ENCODE measurements at places on chromosomes 7 and 10.

DNA sequence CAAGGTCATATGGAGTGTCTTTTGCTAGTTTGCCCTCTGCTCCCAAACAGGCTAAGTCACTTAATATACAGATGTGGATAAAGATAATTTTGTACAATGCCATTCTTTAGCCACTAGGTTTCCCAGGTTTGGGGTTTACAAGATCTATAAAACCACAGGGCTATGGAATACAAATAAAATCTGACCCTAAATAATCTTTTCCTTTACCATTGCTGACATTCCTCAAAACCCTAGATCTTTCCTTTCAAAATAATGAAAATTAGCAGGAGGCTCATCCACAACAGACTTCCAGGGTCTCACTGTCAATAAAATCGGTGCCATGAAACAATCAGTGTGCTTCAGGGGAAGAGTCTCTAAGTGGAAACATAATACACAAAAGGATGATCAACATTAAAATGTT, 148.4 kb downstream of the CPEB3 start:
- no peak for DNase-seq

DNA sequence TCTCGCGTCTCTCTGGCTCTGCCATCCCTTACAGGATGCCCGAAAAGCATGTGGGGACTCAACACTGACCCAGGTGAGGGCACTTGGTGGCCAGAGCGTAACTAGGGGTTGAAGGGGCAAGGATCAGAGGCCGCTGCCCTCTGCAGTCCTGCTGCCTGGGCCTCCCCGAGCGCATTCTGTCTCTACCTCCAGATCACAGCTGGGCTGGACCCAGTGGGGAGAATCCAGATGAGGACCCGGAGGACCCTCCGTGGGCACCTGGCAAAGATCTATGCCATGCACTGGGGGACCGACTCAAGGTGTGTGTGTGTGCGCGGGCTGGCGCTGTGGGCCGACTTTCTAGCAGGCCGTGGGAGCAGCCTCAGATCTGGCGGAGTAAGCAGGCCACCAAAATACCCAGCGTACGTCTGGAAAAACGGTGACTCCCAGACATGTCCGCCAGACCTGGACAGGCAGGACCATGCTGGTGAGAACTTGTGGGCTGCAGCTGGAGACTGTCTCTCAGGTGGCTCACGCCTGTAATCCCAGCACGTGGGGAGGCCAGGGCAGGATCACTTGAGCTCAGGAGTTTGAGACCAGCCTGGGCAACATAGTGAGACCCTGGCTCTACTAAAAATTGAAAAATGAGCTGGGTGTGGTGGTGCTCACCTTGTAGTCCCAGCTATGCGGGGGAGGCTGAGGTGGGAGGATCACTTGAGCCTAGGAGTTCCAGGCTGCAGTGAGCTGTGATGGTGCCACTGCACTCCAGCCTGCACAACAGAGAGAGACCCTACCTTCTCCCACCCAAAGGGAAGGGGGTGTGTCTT, 3.2 kb downstream of the GNB2 start:
- DNase-seq, result no peak

DNA sequence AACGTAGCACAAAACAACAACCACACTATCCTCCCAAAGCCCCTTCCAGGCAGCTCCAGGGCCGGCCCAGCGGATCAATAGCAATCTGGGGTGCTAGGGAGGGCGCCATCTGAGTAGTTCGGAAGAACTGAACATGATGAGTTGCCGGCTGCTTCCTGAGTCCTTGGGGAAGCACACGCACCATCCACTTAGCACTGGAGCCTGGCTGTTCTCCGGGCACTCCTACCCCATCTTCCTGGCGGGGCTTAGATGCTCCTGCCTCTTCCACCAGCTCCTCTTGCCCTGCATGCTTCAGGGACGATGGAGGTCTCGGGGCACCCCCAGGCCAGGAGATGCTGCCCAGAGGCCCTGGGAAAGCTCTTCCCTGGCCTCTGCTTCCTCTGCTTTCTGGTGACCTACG, at the start of gene KCNK18:
Gene KCNK18 (plus strand): TSS at position 301 of the 400 bp plus-strand sequence. CDS start 0 bp downstream, at position 301.
- no peak for DNase-seq

DNA sequence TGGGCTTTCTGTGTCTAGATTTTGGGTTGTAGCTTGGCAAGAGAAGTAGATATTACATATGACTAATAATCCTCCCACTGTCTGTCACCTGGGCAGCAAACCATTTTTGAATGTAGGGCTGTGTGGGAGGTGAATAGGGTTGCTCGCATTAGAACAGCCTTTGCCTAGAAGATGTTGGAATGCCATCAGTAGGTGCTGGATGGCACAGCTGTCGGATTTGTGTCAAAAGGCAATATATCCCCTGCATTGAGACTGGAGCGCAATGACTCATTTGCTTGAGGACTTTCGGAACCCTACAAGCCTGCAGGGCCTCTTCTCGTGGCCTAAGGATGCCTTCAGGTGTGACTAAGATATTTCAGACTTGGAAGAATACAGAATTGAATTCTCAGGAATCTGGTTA, 323.8 kb downstream of the GPR158 start:
- no peak for DNase-seq

- DNase-seq, result no peak
Observed at GRCh38 chr7:123148813-123149212, 51.0 kb downstream of the SLC13A1 start.

GRCh38 chr10:21534604-21535493, 817 bp downstream of the MLLT10 start:
- peak; percentile 76 for DNase-seq

DNA sequence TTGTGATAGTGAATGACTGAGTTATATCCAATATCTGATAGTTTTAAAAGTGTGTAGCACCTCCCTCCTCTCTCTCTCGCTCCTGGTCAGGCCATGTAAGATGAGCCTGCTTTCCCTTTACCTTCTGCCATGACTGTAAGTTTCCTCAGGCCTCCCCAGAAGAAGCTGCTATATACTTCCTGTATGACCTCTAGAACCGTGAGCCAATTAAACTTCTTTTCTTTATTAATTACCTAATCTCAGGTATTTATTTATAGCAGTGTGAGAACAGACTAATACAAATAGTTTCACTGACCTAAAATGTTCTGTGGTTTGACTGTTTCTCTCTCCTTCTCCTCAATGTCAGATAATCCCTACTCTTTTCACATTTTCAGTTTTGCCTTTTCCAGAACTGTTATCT, 321.3 kb upstream of the MBL2 start:
- no peak for DNase-seq

DNA sequence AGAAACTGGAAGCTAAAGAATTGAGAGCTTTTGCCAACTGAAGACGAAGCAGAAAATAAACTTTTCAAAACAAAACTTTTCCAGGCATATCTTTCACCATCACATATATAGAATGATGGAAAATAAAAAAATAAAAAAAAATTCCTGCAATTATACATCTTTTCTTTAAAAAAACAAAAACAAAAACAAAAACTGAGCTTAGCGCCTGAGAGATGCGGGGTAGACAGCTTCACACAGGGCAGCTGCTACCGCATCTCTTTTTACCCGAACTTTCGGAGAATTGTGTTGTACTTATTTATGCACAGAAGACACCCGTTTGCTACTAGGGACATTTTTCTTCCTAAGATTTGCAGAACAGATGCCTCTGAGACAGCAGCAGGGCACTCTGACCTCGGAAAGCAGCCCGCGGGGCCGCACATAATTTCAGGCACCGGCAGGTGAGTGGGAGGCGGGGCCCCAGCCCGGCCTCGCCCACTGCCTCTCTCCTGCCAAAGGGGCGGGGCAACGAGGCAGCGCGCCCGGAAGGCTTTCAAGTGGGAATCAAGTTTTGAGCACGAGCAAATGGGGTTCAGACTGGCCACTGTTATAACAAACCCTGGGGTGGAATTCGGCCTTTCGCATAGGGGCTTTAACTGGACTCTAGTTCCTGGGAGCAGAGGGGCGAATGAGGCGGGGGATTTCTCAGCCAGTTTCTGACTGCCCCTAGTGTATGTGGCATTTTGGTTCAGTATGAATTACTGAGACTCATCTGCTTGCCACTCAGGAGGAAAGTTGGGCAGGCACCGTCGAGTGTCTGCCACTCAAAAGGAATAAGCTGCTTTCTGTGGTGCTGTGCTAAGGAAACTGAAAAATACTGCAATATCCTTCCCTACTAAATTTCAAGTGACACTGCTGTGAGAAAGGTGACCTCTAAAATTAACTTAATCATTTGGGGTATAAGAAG, 18.5 kb upstream of the FAM133B start:
- peak; percentile 27 for DNase-seq

GRCh38 chr10:101763141-101763846, 12.6 kb downstream of the FGF8 start:
- peak; percentile 12 for DNase-seq

- no peak for DNase-seq
Observed at GRCh38 chr10:83580373-83581012, 558.8 kb upstream of the GHITM start.

GRCh38 chr10:109898666-109899355, 24.5 kb downstream of the XPNPEP1 start:
- no peak for DNase-seq

- no peak for DNase-seq
Observed at GRCh38 chr10:44125879-44126278, 259.0 kb downstream of the CXCL12 start.

GRCh38 chr7:40327873-40328272, 193.1 kb downstream of the SUGCT start:
- no peak for DNase-seq

- no peak for DNase-seq
Observed at GRCh38 chr10:85868627-85869499, 497.7 kb downstream of the GRID1 start.

GRCh38 chr7:17524746-17525145, 226.3 kb downstream of the AHR start:
- no peak for DNase-seq

GRCh38 chr7:66847879-66848790, 72.9 kb upstream of the TMEM248 start:
- DNase-seq, result no peak

DNA sequence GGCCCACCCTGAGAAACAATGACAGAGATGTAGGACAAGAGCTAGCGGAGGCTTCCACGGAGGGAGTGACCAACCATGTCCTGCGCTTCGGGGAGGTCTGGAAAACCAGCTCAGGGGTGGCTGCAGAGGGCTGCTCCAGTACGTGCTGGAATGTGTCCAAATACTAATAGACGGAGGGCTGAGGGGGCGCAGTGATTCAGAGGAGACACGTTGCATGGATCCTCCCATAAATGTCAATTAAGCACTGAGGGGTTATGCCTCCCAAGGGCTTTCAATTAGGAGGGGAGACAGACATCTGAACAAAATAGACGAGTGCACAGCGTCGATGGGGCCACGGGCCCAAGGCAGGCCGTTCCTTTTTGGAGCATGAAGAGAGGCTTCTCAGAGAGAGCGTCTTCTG, 51.0 kb upstream of the NPS start:
- DNase-seq, result no peak

DNA sequence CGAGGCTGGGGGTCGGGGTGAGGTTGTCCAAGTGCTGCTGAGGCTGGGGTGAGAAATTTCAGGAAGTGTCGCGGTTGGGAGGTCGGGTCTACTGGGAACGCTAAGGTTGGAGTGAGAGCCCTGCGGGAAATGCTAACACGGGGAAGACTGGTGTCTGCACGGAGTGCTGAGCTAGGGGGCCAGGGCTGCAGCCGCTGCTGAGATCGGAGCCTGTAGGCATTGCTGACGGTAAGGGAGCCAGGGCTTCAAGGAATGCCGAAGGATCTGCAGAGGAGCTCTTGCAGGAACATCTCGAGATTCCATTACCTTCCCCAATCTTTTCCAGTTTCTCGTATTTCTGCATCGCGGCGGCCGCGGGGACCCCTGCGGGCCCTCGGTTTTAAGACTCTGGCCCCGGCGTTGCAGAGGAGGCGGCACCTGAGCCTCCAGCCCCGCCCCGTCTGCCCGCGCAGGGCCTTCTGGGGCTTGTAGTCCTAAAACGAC, at the start of gene CDK5:
Gene CDK5 (minus strand): TSS at position 392 of the 483 bp plus-strand sequence. CDS start 49 bp downstream, at position 343.
- no peak for DNase-seq

DNA sequence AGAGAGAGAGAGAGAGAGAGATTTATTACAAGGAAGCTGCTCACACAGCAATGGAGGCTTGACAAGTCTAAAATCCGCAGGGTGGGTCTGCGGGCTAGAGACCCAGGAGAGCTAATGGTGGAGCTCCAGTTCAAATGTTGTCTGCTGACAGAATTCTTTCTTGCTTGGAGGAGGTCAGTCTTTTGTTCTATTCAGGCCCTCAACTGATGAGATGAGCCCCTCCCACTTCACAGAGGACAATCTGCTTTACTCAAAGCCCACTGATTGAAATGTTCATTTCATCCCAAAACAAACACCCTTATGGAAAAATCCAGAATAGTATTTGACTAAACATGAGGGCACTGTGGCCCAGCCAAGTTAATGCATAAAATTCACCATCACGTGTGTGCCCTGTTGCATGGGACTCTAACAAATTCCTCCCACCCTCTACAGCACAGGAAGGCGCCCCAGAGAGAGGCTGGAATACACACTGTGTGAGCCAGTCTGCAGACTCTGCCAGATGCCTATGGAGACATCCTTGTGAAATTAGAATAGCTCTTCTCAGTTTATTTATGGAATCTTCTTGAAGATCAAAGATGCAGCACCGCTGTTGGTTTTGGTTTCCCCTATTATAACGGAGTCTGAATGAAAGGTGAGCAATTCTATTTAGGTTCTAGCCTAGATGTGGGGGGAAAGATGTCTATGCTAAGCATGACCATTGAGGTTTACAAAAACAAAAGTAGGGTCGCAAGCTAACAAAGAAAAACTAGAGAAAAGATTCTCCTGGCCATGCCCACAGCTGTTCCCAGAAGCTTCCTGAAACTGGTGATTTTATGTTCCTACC, 123.0 kb upstream of the SFMBT2 start:
- no peak for DNase-seq

DNA sequence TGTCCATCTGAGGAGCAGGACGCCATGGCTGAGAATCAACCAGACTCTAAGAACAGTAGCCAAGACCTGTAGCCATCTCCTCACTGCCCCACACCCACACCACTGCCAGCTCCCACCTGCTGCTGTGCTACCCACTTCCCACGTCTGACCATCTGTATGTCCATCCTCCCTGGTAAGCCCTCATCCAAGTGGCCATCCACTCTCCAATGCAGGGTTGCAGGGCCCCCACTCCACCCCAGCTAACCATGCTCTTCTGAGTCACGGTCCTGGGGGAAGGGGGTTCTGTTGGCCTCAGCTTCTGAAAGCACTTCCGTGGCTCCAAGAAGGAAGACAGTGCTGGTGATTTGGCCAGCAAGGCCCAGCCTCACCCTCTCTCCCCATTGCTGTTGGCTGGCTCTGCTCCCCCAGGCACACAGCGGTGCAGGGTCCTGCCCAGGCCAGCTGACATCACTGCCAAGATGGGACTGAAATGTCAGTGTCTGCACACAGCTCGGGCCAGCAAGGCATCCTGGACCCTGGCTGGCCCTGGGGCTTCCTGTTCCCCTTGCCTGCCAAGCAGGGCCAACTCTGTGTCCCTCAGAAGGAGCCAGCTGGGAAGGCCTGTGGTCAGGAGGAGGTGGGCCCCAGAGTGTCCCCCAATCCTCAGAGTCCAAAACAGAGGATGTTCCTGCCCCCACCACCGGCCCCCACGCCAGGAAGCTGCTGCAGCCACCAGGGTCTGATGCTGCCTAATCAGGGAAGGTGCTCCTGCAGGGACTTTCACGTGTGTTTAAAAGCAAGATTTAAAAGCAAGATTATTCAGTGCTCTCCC, 17.5 kb downstream of the RASGEF1A start:
- DNase-seq, result peak; percentile 17

DNA sequence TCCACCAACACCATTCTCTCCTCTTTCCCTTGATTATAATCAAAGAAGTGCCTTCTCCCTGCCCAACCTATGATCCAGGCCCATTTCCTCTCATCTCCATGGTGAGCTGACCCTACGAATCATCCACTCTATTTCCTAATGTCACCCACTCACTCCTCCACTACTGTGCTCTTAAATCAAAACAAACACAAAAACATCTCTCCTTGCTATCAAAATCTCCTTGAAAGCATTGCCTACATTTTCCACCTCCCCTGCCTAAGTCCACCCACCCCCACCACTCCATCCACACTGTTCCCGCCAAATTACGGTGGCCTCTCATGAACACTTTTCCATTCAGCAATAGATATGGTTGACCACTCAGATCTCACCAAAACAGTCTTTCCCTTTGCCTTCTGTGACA, 5.3 kb downstream of the DYDC1 start:
- no peak for DNase-seq

Data from D341Med (cell line).